SHP77 treated with DMSO at 0.1 percent for 48 hours (cell line): ENCODE measurements at places on chromosomes 6 and 20.
A peak's percentile ranks its signal among the peaks of the same experiment; 100 is the strongest.

DNA sequence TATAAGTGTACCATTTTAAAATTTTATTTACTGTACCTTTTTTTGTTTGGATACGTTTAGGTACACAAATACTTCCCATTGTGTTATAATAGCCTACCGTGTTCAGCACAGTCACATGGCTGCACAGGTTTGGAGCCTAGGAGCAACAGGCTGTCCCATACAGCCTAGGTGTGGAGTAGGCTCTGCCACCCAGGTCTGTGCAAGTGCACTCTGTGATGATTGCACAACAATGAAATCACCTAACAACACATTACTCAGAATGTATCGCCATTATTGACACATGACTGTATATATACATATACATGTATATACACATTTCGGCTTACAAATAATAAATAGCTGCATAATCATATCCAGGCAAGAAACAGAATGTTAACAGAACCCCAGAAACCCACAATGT is 15.4 kb downstream of the SERAC1 start:
- DNase-seq, result no peak

- no peak for DNase-seq
Observed at GRCh38 chr6:71342772-71343171, 54.2 kb downstream of the OGFRL1 start.

GRCh38 chr6:25706314-25707014 is 48.1 kb upstream of the SLC17A4 start:
- DNase-seq, result peak; percentile 26

- no peak for DNase-seq
Observed at GRCh38 chr20:44457016-44457415, 18.7 kb upstream of the TTPAL start.

- no peak for DNase-seq
Observed at GRCh38 chr6:140855520-140855919, 1277.2 kb upstream of the GJE1 start.

- DNase-seq, result peak; percentile 22
Observed at GRCh38 chr20:401682-402495, 6.2 kb upstream of the RBCK1 start.

GRCh38 chr20:48750376-48750775 is 77.4 kb downstream of the PREX1 start:
- no peak for DNase-seq
